ENCODE measurements at places on chromosomes 12 and 14.

DNA sequence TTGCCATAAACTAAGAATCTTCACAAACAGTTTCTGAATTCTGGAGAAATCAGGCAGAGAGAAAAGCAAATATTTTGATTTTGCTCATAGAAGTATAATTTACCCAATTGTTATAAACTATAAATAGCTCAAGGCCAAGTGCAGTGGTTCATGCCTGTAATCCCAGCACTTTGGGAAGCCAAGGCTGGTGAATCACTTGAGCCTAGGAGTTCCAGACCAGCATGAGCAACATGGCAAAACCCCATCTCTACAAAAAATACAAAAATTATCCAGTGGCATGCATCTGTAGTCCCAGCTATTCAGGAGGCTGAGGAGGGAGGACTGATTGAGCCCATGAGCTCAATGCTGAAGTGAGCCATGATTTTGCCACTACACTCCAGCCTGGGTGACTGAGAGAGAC, 19.6 kb upstream of the MMP19 start:
- no peak for DNase-seq

GRCh38 chr12:17661250-17661649, 428.7 kb downstream of the RERGL start:
- DNase-seq: no peak

DNA sequence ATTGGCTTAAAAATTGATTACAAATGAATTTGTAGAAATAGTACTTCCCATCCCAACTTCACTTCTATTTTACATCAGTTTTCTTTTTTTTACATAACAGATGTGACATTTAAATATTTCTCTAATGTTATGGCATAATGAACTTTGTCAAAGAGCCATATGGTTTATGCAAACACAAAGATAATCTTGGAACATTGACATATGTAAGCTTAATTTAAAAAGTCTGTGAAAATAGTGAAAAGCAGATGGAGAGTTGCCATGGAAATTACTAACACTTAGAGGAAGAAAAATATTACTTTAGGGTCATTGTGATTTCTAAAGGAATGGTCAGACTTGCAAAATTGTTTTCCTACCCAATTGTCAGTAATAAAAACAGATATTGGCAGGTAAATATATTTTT, 232.4 kb downstream of the AEBP2 start:
- DNase-seq: no peak

GRCh38 chr12:52053536-52054209, 2.4 kb downstream of the NR4A1 start:
- DNase-seq: no peak

- DNase-seq: no peak
Observed at GRCh38 chr12:41585784-41586183, 397.7 kb downstream of the PDZRN4 start.

- DNase-seq: no peak
Observed at GRCh38 chr12:106297681-106298080, 4.9 kb upstream of the TCP11L2 start.

- DNase-seq: peak; percentile 8
Observed at GRCh38 chr14:94681300-94682060, 69.3 kb downstream of the SERPINA3 start.

DNA sequence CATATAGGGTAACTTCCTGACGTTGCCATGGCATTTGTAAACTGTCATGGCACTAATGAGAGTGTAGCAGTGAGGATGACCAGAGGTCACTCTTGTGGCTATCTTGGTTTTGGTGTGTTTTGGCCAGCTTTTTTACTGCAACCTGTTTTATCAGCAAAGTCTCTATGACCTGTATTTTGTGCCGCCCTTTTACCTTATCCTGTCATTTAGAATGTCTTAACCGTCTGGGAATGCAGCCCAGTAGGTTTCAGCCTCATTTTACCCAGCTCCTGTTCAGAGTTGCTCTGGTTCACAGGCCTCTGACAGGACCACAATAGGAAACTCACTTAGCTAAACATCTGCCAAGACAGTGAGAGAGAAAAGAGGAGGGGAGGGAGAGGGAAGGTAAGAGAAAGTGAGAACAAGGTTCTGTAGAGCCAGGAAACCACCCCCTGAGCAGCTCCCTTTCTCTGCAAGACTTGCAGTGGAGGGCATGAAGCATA, 64.8 kb upstream of the PLEKHG3 start:
- DNase-seq: no peak

DNA sequence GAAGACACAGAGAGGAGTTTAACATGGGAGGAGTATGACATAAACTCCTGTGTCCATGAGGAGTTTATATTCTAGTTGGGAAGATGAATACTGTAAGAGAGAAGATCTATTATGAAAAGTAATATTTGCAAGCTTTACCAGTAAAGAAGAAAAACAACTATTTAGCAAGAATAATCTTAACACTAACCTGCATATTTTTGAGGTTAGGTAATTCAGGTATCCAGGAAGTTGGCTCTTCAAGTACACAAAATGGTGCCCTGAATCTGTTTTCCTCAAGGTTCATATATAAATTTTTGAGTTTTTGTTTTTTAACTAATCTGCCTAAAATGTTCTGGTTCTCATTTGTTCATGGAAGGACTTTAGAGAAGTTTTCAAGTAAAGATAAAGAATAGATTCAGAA, 33.9 kb upstream of the KCNMB4 start:
- DNase-seq: no peak

GRCh38 chr14:35699791-35700444, 109.2 kb downstream of the RALGAPA1 start:
- DNase-seq: no peak

DNA sequence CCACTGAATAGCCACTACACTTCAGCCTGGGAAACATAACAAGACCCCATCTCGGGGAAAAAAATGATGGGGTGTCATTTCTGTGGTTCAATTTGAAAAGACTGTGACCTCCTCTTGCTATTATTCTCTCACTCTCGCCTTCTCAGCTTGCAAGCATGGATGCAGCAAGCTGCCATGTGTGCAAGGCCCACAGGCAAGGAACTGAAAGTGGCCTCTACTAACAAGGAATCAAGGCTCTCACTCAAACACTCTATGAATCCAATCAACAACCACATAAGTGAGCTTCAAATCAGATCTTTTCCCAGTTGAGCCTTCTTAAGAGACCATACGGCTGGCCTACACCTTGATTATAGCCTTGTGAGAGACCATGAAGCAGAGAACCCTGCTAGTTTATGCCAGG, 17.9 kb upstream of the DHRS7 start:
- DNase-seq: no peak

DNA sequence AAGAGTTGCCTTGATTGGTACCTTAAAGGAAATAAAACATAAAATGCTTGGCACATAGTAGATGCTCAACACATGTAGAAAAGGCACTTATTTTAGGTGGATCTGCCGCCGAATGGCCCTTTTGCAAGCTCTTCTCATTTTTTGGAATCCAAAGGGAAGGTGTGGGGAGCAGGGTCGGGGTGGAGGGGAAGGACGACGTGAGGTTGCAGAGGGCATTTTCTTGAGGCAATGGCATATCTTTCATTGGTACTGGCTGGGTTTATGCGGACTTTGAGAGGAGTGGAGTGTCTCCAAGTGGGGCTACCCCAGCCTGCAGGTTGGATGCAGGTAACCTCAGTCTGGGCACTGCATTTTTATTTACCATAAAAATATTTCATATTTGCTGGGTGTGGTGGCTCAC, 8.1 kb downstream of the RTL1 start:
- no peak for DNase-seq
